ENCODE measurements at places on chromosomes 4 and X.

- DNase-seq: no peak
These were observed 11.4 kb upstream of the IL15 start for GRCh38 chr4:141625023-141625422.

GRCh38 chrX:23317799-23318724, 16.6 kb upstream of the PTCHD1 start:
- DNase-seq: no peak

- no peak for DNase-seq
These were observed 10.7 kb upstream of the FBXL5 start for GRCh38 chr4:15665753-15666365.

DNA sequence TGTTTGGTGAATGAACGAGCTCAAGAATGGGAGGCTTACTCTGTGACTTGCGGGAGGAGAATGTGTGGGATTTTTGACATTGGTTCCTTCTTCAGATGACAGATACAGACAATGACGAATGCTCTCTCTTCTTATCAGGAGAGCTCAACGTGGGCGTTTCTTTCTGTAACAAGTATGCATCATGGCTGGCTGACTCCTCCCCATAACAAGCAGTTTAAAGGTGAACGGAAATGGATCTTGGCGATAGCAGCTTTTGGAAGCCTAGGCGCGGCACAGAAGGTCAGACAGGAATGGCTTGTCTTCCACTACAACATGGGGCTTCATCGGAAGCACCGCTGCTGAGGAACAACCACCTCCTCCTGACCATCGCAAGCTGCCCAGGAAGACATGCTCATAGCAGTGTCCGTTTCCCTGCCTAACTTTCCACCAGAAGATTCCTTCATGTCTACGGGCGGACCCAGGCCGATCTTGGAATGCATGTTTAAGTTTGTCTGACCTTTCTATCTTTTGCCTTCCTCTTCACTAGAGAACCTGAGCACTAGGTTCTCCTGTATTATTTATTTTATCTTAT, 18.3 kb upstream of the ACSL1 start:
- no peak for DNase-seq

- DNase-seq: no peak
These were observed 460.4 kb upstream of the GALNT7 start for GRCh38 chr4:172708184-172708583.

DNA sequence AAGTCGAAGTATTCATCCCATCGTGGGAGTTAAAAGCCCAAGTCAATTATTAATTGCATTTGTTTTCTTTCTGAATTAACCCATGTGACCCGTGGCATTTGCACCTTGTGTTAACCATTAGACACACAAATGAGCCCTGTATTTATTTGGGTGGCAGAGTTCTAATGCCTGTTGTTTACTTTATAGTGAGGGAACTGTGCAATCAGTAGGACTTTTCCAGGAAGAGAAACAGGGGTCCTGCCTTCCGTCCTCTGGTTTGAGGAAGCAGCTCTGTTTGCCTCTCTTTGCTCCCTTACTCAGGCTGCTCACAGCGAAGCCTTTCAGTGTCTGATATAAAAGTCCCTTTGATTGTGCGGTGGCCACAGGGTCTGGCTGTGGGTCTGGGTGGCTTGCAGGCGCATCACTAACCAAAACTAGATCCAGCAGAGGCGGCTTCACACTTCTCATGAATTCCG, 263.6 kb downstream of the PTTG2 start:
- no peak for DNase-seq

DNA sequence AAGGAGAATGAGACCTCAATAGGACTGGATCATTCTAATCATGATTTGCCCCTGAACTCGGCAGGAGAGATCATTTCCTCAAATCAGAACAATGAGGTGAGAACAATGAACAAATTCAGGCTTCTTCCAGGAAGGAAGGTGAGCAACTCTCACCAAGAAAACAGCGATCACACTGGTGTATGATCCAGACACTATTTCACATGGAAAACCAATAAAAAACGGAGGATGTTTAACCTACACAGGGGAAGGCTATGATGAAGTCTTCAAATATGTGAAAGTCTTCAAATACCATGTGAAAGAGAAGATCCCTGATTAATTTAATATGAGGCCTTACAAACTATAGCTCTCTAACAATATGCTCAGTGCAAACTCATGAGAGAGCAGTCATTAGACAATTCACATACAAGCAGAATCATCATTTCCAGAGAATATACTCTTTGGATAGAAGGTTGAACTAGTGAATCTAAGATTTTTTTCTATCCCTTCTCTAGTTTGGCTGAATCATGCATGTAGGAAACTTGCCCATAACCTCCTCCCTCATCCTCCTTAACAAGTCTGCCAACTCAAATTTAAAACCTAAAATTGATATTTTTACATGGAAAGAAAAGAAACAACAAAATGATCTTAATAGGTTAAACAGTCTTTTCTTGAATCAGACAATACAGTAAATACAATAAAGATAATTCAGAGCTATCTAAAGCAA, 122.5 kb downstream of the ADAMTS3 start:
- no peak for DNase-seq

- no peak for DNase-seq
These were observed 41.8 kb upstream of the MAGED1 start for GRCh38 chrX:51851507-51852085.

DNA sequence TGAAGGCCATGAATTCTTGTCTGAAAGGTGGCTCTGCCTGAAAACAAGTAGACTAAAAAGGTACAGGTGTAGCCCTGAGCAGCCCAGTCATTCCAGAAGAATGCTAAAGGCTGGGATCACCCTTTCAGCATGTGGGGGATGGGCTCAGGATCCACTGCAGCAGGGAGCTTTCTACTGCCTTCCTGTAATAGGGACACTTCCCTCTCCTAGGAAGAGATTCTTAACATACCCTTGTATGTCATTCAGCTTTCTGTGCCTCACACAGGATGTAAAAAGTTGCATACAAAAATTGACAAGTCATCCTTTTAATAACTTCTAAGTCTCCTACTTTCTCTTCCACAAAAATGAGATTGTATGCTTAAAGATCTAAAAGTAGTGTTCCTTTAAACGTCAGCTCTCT, 123.3 kb downstream of the ZNF518B start:
- no peak for DNase-seq

GRCh38 chr4:187010052-187010451, 286.4 kb upstream of the FAT1 start:
- DNase-seq: no peak

GRCh38 chrX:6891404-6891803, 256.1 kb upstream of the STS start:
- no peak for DNase-seq

DNA sequence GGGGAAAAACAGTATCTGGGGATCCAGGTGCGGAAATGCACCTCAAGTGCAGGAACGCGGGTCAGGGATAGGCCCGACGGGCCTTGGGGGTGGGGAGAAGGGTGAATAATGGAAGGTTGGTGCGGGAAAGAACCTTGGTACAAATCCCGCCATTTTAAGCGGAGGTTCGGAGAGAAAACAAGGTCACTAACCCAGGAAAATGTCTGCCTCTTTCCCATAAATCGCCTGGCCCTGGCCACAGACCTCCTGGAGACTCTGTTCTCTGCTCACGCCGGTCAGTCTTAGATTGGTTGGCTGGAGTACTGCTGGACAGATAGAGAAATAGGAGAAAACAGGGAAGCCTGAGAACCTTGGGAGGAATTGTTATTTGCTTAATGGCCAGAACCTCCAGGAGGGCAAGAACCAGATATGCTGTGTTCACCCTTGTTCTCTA, 897 bp upstream of the FBXL5 start:
- no peak for DNase-seq

DNA sequence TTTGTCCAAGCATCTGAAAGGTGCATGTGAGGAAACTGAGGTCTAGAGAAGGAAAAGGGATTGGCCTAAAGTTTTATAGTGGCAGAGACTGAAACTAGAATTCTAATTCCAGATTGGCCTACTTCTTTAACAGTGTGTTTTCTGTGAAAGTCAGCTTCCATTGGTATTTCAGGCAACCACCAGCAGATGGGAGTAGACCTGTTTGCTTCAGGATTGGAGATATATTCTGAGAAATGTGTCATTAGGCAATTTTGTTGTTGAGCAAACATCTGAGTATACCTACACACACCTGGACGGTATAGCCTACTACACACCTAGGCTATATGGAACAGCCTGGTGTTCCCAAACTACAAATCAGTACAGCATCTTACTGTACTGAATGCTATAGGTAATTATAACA, 207.3 kb upstream of the RADX start:
- DNase-seq: no peak

DNA sequence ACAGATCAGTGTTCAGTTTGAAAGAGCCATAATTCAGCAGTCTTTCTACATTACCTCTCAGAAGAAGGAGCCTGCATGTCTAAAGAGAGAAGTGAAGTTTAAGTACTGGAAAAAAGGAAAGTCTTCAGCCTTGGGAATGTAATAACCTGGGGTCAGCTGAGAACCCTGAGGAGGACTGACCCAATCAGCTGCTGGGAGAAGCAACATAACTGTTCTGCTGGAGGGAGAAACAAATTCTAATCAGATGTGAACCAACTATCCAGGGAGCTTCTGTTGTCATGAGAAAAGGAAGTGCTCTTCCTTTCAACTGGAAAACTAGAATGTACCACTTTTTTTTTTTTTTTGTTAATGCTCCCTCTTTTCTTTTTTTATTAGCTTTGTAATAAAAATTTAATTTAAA, 64.5 kb upstream of the PDE5A start:
- DNase-seq: no peak

All from AG04450 (cell line).